ENCODE measurements at places on chromosomes 7 and 10. TPM values are rescaled to one million over a fixed set of nuclear protein-coding genes. Genes with fewer than 3 reads are reported as not detected.

DNA sequence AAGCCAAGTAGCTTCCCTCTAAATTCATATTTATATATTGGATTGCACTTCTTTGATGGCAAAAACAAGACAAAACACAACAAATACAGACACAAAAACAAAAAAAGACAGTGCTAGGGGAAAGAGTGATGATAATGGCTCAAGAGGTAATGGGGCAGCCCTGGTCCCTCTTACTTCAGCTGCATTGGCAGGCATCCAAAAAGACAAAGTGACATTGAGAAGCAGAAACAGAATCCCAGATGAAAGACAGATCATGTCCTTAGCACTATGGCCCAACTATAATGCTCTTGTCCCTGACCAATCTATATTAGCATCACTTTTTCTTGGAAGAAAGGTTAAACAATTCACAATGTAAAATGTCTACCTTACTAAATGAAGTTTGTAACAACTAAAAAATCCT, 76.2 kb downstream of the GPR85 start:
- no peak overlapping the region for H3K27ac ChIP-seq
- H3K36me3 ChIP-seq: peaks cover 2% of the 10 kb centered on the region
- no peak for DNase-seq
- no peaks in the 10 kb centered on the region for H3K4me1 ChIP-seq
- H3K4me3 ChIP-seq: no peak overlapping the region

Gene EPO
- 0.23 TPM for total RNA-seq

GRCh38 chr7:96089511-96089910, 232.4 kb downstream of the SLC25A13 start:
- H3K27ac ChIP-seq: no peak overlapping the region
- H3K4me3 ChIP-seq: no peak overlapping the region
- no peaks in the 10 kb centered on the region for H3K36me3 ChIP-seq
- H3K27me3 ChIP-seq: peaks cover 7% of the 10 kb centered on the region

DNA sequence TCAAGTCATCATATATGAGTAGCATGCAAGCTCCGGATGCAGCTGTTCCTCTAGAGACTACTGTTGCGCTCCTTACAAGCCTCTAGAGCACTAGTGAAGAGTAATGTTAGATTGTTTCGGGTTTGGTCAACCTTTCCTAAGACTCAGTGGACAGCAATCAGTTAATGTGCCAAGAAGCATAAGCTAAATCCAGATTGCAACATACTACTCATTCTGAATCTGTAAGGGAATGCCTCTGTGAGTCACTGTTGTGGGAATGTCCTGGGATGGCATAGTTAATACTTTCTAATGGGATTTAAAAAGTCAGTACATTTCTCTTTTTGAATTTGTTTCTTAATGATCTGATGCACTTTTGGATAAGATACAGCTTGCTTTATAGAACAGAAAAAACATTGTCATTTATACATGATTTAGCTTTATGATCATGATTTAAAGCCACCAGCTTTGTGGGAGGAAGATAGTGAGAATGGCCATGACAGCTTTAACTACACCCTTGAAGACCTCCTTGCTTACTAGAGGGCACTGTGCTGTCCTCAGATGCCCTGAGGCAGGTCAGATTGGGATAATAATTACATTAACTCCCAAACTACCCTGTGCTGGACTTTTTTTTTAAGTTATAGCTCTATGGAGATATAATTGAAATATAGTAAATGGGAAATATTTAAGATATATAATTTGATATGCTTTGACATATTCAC, 138.4 kb downstream of the SDK1 start:
- H3K36me3 ChIP-seq: no peaks in the 10 kb centered on the region
- no peaks in the 10 kb centered on the region for H3K4me1 ChIP-seq
- no peak overlapping the region for H3K27ac ChIP-seq
- H3K27me3 ChIP-seq: no peaks in the 10 kb centered on the region

DNA sequence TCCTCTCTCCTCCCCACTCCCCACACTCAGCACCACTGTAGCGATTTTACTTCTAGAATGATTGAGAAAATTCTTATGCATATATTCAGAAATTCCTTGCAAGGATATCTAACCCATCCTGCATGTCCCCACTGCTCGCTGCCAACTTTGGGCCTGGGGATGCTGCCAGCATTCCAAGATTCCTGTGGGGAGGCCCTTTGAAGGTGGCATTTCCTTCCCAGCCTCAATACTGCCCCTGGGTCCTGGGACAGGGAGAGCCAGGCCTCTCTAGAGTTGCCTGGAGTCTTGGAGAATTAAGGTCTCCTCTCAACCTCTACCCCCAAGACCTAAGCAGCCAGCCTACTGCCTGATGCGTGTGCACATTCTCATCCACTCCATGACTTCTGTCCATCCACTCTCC, 303.5 kb downstream of the NEBL start:
- no peaks in the 10 kb centered on the region for H3K27me3 ChIP-seq
- no peaks in the 10 kb centered on the region for H3K36me3 ChIP-seq
- no peak overlapping the region for H3K4me3 ChIP-seq
- H3K27ac ChIP-seq: no peak overlapping the region
- peaks cover 29% of the 10 kb centered on the region for H3K4me1 ChIP-seq

Gene NOS3
- 6.1 TPM for total RNA-seq

- no peaks in the 10 kb centered on the region for H3K27me3 ChIP-seq
- peaks cover 4% of the 10 kb centered on the region for H3K36me3 ChIP-seq
- peak overlapping the region; percentile 99 for H3K4me3 ChIP-seq
- DNase-seq: no peak
These were observed 906 bp downstream of the CDK1 start for GRCh38 chr10:60778971-60779796.

- no peak overlapping the region for H3K4me3 ChIP-seq
- no peaks in the 10 kb centered on the region for H3K27me3 ChIP-seq
- DNase-seq: no peak
- no peaks in the 10 kb centered on the region for H3K4me1 ChIP-seq
- H3K27ac ChIP-seq: no peak overlapping the region
- peaks cover 2% of the 10 kb centered on the region for H3K36me3 ChIP-seq
These were observed 139.4 kb downstream of the EPC1 start for GRCh38 chr10:32207544-32207943.

Gene JAKMIP3
- 0.25 TPM for total RNA-seq

DNA sequence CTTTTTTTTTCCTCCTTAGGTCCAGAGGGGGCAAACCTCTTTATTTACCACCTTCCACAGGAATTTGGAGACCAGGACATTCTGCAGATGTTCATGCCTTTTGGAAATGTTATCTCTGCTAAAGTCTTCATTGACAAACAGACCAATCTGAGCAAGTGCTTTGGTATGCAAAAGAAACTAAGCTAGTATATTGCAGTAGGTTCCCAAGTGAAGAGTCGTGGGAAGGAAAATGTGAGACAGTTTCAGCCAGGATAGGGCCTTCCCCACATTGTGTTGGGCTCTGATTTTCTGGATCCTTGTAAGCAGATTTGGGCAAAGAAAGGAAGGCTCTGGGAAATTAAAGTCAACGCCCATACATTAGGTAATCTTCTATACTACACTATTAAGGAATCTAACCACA, 285.6 kb downstream of the USP6NL start:
- H3K36me3 ChIP-seq: peaks cover 35% of the 10 kb centered on the region
- no peak for DNase-seq
- peak overlapping the region; percentile 15 for H3K27ac ChIP-seq
- H3K27me3 ChIP-seq: no peaks in the 10 kb centered on the region

Gene ADARB2
- total RNA-seq: 1.8 TPM

Gene FOXI2
- not detected for total RNA-seq

Gene GPR15LG
- total RNA-seq: not detected

GRCh38 chr10:88781206-88781605, 21.3 kb upstream of the LIPM start:
- no peaks in the 10 kb centered on the region for H3K36me3 ChIP-seq
- peaks cover 2% of the 10 kb centered on the region for H3K27me3 ChIP-seq
- H3K27ac ChIP-seq: no peak overlapping the region
- no peak for DNase-seq
- H3K4me1 ChIP-seq: no peaks in the 10 kb centered on the region

Gene TET1
- 30.0 TPM for total RNA-seq

DNA sequence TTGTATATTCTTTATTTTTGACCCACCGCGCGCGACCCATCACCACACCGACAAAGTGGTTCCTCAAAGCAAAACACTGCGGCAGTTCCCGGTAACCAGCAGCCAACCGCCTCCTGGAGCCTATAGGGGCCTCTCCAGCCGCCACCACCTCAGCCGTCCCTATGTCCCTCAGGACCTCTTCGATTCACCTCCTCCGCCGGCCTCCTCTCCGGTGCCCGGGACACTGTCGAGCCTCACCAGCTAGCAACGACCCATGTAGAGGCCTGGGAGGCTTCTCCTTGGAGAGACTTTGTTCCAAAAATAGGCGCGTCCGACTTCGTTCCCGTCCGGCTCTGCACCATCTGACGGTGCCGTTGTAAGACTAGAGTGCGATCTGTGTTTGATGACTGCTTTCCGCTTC, 158.8 kb downstream of the HGF start:
- no peak for DNase-seq
- H3K4me3 ChIP-seq: no peak overlapping the region
- no peaks in the 10 kb centered on the region for H3K36me3 ChIP-seq
- H3K27me3 ChIP-seq: no peaks in the 10 kb centered on the region

GRCh38 chr7:141708351-141708750, at the start of gene WEE2:
WEE2 (plus strand) TSS chr7:141708353; CDS start chr7:141708759, 406 bp downstream.
- peaks cover 3% of the 10 kb centered on the region for H3K36me3 ChIP-seq
- no peak within 1 kb of the TSS for H3K4me3 ChIP-seq
- no peaks in the 10 kb centered on the region for H3K4me1 ChIP-seq
- no peak within 1 kb of the TSS for H3K27ac ChIP-seq

GRCh38 chr7:3397324-3397723, 96.3 kb downstream of the SDK1 start:
- H3K36me3 ChIP-seq: peaks cover 24% of the 10 kb centered on the region
- no peak overlapping the region for H3K4me3 ChIP-seq
- DNase-seq: no peak
- no peak overlapping the region for H3K27ac ChIP-seq
- H3K27me3 ChIP-seq: no peaks in the 10 kb centered on the region
- H3K4me1 ChIP-seq: no peaks in the 10 kb centered on the region

- H3K4me1 ChIP-seq: peaks cover 12% of the 10 kb centered on the region
- H3K4me3 ChIP-seq: no peak overlapping the region
- no peaks in the 10 kb centered on the region for H3K36me3 ChIP-seq
- H3K27ac ChIP-seq: no peak overlapping the region
- no peaks in the 10 kb centered on the region for H3K27me3 ChIP-seq
These were observed 14.1 kb upstream of the DUSP5 start for GRCh38 chr10:110483633-110484032.

GRCh38 chr7:142886866-142887265, 1.3 kb upstream of the TRPV6 start:
- H3K36me3 ChIP-seq: no peaks in the 10 kb centered on the region
- no peak for DNase-seq
- no peak overlapping the region for H3K27ac ChIP-seq
- H3K4me1 ChIP-seq: peaks cover 17% of the 10 kb centered on the region

- H3K36me3 ChIP-seq: no peaks in the 10 kb centered on the region
- H3K27ac ChIP-seq: no peak overlapping the region
- H3K4me1 ChIP-seq: no peaks in the 10 kb centered on the region
- no peak overlapping the region for H3K4me3 ChIP-seq
- DNase-seq: no peak
- peaks cover 2% of the 10 kb centered on the region for H3K27me3 ChIP-seq
These were observed 1050.5 kb upstream of the AUTS2 start for GRCh38 chr7:68547799-68548198.

DNA sequence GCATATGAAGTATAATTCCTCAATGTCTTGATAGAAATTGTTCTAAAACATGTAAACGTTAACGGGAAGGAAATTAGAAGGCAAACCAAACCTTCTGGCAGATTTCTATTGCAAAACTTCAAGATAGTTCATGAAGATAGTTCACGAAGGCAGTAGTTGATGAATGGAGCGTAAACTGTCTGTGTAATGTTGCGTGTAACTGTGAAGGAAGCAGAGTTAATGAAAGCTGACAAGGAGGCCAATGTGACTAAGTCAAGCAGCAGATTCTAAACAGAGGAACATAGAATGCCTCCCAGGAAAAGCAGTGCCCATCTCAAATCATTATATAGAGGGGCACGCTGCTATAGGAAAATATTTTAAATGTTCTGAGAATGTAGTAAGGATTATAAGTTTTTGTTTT, 659.7 kb upstream of the IGFBP3 start:
- H3K27me3 ChIP-seq: no peaks in the 10 kb centered on the region
- H3K4me3 ChIP-seq: no peak overlapping the region
- no peak overlapping the region for H3K27ac ChIP-seq

DNA sequence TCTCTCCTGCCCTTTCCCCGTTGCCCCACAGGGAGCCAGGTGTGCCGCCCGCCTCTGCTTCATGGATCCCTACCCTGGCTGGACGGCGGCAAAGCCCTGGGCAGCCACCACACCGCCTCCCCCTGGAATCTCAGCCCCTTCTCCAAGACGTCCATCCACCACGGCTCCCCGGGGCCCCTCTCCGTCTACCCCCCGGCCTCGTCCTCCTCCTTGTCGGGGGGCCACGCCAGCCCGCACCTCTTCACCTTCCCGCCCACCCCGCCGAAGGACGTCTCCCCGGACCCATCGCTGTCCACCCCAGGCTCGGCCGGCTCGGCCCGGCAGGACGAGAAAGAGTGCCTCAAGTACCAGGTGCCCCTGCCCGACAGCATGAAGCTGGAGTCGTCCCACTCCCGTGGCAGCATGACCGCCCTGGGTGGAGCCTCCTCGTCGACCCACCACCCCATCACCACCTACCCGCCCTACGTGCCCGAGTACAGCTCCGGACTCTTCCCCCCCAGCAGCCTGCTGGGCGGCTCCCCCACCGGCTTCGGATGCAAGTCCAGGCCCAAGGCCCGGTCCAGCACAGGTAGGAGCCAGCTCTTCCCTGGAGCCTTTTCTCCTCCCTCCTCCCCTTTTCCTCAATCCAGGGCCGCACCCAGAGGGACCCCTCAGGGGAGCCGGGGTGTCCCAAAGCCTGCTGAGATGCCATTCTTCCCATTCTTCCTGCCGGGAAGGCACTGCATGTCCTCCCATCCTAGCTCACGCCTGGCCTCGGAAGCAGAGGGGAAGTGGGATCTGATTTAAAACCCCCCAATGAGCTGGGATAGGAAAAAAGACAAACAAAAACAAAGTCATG, 4.0 kb downstream of the GATA3 start:
- no peak for DNase-seq
- H3K27me3 ChIP-seq: peaks cover 98% of the 10 kb centered on the region
- peaks cover 20% of the 10 kb centered on the region for H3K4me1 ChIP-seq

DNA sequence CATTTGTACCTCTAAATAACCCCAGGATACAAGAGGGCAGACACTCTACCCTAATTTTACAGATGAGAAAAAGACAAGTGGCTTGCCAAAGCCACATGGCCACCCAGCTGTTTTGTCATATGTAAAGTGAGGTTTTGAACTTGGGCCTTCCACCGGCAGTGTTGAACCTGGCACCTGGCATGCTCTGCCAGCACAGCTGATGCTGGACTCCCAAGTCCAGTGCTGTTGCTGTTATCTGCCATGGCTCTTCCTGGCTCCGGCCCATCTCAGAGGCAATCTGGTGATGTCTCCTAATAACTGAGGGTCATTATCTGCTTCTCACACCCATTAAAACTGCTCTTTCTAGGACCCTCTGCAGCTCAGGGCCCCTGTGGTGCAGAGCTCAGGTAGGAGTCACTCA, 25.0 kb downstream of the BCCIP start:
- H3K4me1 ChIP-seq: no peaks in the 10 kb centered on the region
- no peak overlapping the region for H3K27ac ChIP-seq
- H3K4me3 ChIP-seq: no peak overlapping the region
- peaks cover 19% of the 10 kb centered on the region for H3K36me3 ChIP-seq
- no peaks in the 10 kb centered on the region for H3K27me3 ChIP-seq

- no peak overlapping the region for H3K4me3 ChIP-seq
- no peak overlapping the region for H3K27ac ChIP-seq
- no peaks in the 10 kb centered on the region for H3K4me1 ChIP-seq
- no peak for DNase-seq
These were observed 202.9 kb downstream of the GLRX3 start for GRCh38 chr10:130339091-130339490.

GRCh38 chr10:114392112-114392835, 12.0 kb downstream of the AFAP1L2 start:
- H3K4me1 ChIP-seq: peaks cover 71% of the 10 kb centered on the region
- no peak overlapping the region for H3K27ac ChIP-seq
- DNase-seq: no peak
- no peaks in the 10 kb centered on the region for H3K36me3 ChIP-seq
- H3K27me3 ChIP-seq: no peaks in the 10 kb centered on the region

Gene OR2A1
- 0.19 TPM for total RNA-seq
